ENCODE measurements at places on chromosomes 7 and 10. TPM values are rescaled to one million over a fixed set of nuclear protein-coding genes. Genes with fewer than 3 reads are reported as not detected.

- H3K27ac ChIP-seq = no peak overlapping the region
- no peaks in the 10 kb centered on the region for H3K27me3 ChIP-seq
- H3K4me1 ChIP-seq = no peaks in the 10 kb centered on the region
- no peak for DNase-seq
- H3K36me3 ChIP-seq = no peaks in the 10 kb centered on the region
These were observed 119.3 kb downstream of the CABCOCO1 start for GRCh38 chr10:61781969-61782403.

DNA sequence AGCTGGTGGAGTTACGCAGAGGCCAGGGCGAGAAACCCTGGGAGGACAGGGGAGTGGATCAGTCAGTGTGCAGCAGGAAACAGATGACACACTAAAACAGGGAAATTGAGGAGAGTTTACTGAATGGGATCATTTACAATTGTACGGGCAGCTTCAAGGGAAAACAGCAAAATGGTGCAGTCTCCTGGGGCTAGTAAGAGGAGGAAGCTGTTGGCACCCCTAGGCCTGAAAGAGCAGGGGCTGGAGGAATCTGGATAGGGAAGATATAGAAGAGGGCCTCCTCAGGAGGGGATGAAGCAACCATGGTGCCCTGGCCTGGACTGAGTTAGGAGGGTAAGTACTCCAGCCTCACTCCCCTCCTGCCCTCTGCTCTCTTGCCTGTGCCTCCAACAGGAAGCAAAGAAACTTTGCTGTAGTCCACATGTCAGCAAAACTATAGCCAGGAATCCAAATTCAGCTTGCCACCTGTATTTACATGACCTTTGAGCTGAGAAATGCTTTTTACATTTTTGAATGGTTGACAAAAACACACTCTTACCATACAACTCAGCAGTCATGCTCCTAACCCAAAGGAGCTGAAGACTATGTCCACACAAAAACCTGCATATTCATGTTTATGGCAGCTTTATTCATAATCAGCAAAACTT, 52.3 kb upstream of the OPN4 start:
- H3K36me3 ChIP-seq = no peaks in the 10 kb centered on the region
- H3K27me3 ChIP-seq = no peaks in the 10 kb centered on the region
- H3K4me1 ChIP-seq = no peaks in the 10 kb centered on the region
- H3K27ac ChIP-seq = no peak overlapping the region

- DNase-seq = no peak
- peaks cover 4% of the 10 kb centered on the region for H3K27me3 ChIP-seq
- H3K4me1 ChIP-seq = no peaks in the 10 kb centered on the region
- H3K27ac ChIP-seq = no peak overlapping the region
- H3K36me3 ChIP-seq = no peaks in the 10 kb centered on the region
These were observed 92.5 kb downstream of the TRIL start for GRCh38 chr7:28865601-28866144.

DNA sequence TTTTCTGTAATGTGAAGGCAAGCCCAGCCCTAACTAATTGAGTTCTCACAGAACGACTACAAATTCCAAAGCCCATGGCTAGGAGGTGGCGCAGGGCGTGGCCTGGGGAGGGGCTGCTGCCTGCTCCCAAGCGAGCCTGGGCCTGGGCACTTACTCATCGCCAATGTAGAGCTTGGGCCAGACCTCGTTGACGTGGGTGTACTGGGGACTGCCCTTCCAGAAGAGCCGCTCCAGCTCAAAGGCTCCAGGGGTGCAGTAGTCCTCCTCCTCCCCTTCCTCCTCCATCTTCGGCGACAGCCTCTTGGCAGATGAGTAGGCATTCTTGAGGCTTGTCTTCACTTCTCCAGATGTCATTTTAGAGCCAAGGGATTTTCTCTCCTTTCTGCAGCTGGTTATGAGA, 53.3 kb upstream of the SAMD8 start:
- no peaks in the 10 kb centered on the region for H3K27me3 ChIP-seq
- DNase-seq = no peak
- no peaks in the 10 kb centered on the region for H3K4me1 ChIP-seq
- no peaks in the 10 kb centered on the region for H3K36me3 ChIP-seq

- H3K4me3 ChIP-seq = no peak overlapping the region
- H3K27me3 ChIP-seq = no peaks in the 10 kb centered on the region
- no peaks in the 10 kb centered on the region for H3K4me1 ChIP-seq
- no peak for DNase-seq
- H3K27ac ChIP-seq = no peak overlapping the region
- no peaks in the 10 kb centered on the region for H3K36me3 ChIP-seq
These were observed 312.7 kb upstream of the IGFBP3 start for GRCh38 chr7:46233585-46234329.

GRCh38 chr10:71590781-71591350, 128.7 kb downstream of the C10orf105 start:
- H3K4me1 ChIP-seq = no peaks in the 10 kb centered on the region
- no peak overlapping the region for H3K4me3 ChIP-seq
- no peaks in the 10 kb centered on the region for H3K27me3 ChIP-seq

- H3K27me3 ChIP-seq = no peaks in the 10 kb centered on the region
- no peaks in the 10 kb centered on the region for H3K36me3 ChIP-seq
- peak overlapping the region; percentile 2 for H3K27ac ChIP-seq
- no peak for DNase-seq
These were observed 39.3 kb downstream of the ANK3 start for GRCh38 chr10:60350400-60350799.

DNA sequence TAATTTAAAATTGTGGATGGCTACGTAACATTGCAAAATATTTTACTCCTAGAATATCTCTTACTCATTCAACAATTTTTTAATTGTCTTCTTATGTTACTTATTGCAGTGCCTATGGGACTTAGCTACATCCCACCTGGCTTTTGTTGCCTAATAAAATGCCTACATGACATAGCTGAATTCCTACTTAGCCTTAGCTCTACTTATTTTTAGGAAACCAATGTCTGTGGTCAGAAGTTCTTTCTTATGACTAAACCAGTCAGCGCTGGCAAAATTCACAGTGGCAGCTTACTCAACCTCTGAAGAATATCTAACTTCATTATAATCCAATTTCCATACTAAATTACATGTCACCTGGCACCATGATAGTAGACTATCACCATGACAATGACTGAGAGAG, 1612.4 kb upstream of the LRRTM3 start:
- no peaks in the 10 kb centered on the region for H3K27me3 ChIP-seq
- H3K4me1 ChIP-seq = no peaks in the 10 kb centered on the region
- no peaks in the 10 kb centered on the region for H3K36me3 ChIP-seq

- no peaks in the 10 kb centered on the region for H3K36me3 ChIP-seq
- no peak overlapping the region for H3K4me3 ChIP-seq
- no peaks in the 10 kb centered on the region for H3K27me3 ChIP-seq
- no peak for DNase-seq
- no peaks in the 10 kb centered on the region for H3K4me1 ChIP-seq
These were observed 288.9 kb downstream of the KLF6 start for GRCh38 chr10:3496138-3496537.

GRCh38 chr10:79243181-79244067, 103.8 kb upstream of the PPIF start:
- no peaks in the 10 kb centered on the region for H3K27me3 ChIP-seq
- H3K36me3 ChIP-seq = no peaks in the 10 kb centered on the region
- H3K4me1 ChIP-seq = peaks cover 74% of the 10 kb centered on the region
- H3K27ac ChIP-seq = peak overlapping the region; percentile 73
- DNase-seq = peak; percentile 33
- H3K4me3 ChIP-seq = peak overlapping the region; percentile 29

GRCh38 chr7:41491308-41491707, 211.6 kb downstream of the INHBA start:
- no peaks in the 10 kb centered on the region for H3K36me3 ChIP-seq
- no peak for DNase-seq

GRCh38 chr7:97024209-97025129, at the start of gene DLX5:
DLX5 (minus strand) TSS chr7:97024831; CDS start chr7:97024623, 208 bp downstream.
- H3K4me3 ChIP-seq = no peak within 1 kb of the TSS
- H3K27ac ChIP-seq = no peak within 1 kb of the TSS
- no peaks in the 10 kb centered on the region for H3K36me3 ChIP-seq
- peaks cover 34% of the 10 kb centered on the region for H3K4me1 ChIP-seq

DNA sequence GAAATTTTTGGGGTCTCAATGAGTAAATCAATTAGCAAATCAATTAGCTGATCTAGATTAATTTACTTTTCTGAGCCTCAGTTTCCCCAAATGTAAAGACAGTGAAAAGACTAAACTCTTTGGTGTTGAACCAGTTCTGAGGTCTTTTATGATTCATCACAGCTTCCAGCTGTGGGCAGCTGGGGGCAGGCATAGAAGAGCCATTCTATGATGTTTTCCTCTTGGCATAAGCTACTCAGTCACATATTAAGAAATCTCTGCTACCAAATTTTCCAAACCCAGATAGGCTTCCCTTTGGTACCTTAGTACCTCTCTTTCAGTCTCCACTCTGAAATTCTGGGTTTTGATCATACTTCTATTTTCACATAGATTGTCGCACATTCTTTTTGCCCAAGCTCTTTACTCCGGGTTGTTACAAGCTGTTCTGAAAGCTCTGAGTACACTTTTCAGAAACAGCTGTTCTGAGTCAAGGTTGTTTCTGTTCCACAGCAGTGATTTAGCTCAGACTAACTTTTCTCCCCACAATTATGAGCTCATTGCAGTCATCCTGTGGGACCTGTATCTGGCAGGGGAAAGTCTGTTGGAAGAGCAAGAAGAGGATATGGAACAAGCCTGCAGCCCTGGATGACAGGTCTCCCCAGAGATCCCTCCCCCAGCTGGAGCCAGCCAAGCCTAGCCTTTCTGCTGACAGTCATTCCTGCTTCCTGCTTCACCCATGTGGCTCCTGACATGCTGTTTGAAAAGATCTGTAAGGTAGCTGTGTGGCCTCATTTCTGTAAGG, 599.6 kb upstream of the GHITM start:
- H3K27ac ChIP-seq = no peak overlapping the region
- no peak for DNase-seq
- no peaks in the 10 kb centered on the region for H3K27me3 ChIP-seq

Gene GRID2IP
- total RNA-seq = 0.39 TPM

Gene CLRN3
- not detected for total RNA-seq

Gene VWA2
- not detected for total RNA-seq

Gene CNTNAP2
- 0.18 TPM for total RNA-seq

All from natural killer cell (primary cell).